ENCODE measurements at places on chromosomes 2 and 18. TPM values are rescaled to one million over a fixed set of nuclear protein-coding genes. Genes with fewer than 3 reads are reported as not detected.

The TIMM21 gene
- total RNA-seq: 27.5 TPM

- DNase-seq: no peak
These were observed 10.8 kb upstream of the ERMN start for GRCh38 chr2:157336137-157337010.

The TCF23 gene
- not detected for total RNA-seq

DNA sequence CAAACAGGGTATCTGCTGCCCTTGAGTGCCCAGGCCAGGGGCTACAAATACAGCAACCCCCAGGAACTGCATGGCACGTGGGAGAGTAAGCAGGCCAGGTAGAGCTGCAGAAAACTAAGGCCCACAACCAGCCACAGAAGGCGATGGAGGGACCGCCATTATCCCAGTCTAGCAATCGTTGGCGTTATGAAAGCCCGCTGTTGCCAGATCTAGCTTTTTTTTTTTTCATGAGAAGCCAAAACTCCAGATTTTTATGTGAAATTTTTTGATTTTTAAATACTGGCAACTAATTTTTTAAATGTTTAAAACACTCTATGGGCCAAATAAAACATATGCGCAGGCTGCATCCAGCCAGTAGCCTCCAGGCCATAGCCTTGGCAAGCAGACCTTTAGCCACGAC lies 59.8 kb downstream of the DNMT3A start:
- no peak for DNase-seq

The GMPPA gene
- 35.8 TPM for total RNA-seq

DNA sequence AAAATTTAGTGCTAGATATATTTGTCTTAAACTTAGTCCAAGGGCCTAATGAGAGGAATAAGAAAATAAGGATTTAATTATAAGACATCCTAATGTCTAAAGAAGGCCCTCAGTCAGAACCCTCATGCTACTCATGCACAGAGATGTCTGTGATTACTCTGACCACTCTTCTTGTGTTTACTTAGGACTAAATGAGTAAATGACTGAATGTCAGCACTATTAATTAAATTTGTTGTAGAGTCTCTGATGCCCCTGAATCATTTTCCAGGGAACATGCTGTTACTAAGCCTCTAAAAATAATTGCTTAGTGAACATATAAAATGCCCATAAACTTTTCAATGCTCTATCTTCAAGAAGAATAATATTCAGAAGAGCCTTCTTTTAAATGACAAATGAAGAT lies 32.4 kb downstream of the GULP1 start:
- DNase-seq: no peak

GRCh38 chr2:108409768-108410167 lies 32.0 kb downstream of the SULT1C4 start:
- DNase-seq: no peak

DNA sequence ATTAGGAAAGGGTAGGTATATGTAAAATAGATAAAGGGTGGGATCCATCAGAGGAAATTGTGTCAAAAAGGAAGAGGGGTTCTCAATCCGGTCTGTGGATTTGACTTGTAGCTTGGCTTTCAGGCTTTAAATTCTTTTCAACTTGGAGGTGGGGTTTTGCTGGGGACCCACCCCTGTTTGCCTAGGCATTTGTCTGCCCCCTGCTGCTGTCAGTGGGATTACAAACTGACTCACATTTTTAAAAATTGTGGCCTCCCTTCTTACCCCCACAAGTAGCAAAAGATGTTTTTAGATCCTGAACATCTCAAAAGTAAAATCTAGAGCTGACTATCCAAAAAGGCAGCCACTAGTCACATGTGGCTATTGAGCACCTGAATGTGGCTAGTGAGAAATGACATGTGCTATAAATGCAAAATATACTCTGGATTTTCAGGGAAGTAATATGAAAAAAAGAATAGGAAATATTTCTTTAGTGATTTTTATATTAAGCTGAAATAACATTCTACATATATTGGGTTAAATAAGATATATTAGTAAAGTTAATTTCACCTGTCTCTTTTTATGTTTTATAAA lies 178.9 kb downstream of the GFPT1 start:
- DNase-seq: no peak

DNA sequence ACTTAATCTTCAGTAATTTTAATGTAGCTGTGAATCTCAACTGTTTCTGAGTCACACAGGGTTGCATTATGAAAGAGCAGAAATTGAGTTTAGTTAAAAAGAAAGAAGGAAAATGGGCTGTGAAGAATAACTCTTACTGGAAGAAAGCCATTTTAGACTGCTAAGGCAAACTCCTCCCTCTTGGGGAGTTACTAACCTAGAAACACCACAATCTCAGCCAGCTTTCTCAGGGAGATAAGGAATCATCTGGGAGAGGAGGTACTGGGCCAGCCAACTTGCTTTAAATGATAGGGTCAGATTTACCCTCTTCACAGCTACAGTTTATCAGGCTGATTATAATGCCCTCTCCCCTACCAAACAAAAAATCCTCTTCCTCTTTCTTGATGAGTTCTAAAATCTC lies 119.5 kb downstream of the CCDC148 start:
- no peak for DNase-seq

- no peak for DNase-seq
These were observed 120.4 kb upstream of the NEDD4L start for GRCh38 chr18:57923611-57924010.

DNA sequence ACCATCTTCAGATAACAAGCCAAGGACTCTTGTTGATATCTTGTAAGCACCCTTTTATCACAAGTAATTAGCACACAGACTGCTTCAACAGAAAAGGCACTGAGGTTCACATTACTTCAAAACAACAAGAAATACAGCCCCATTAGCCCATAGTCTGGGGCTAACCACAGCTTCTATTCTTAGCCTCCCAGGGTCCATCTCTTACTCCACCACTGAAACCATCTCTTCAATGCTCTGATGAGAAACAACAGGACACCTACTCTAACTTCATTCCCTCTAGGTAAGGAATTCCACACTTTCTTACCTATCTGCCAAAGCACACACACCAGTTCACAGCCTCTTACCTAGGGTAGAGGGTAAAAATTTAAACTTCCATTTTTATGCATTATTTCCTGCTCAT lies 26.4 kb upstream of the CYTIP start:
- DNase-seq: no peak

The ERMN gene
- total RNA-seq: 0.22 TPM

DNA sequence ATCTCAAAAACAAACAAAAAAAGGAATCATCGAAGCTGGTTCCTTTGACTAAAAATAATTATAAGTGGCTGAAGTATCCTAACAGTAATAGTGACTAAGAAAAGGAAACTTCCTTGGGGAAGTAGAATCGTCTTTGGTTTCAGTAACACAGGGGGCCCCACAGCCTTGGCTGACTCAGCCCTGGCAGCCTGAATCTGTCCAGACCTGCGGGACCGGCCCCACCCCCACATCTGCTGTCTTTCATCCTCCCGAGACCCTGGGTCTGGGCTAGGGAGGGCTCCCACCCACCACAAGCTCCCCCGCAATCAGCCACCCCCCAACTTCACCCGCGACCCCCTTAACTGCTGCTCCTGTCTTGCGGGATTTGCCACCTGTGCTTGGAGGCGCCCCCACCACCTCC lies 1452.6 kb upstream of the ACVR2A start:
- no peak for DNase-seq

Measured in progenitor cell of endocrine pancreas (in vitro differentiated cells).